ENCODE measurements at places on chromosomes 11 and 22. TPM values are rescaled to one million over a fixed set of nuclear protein-coding genes. Genes with fewer than 3 reads are reported as not detected.

DNA sequence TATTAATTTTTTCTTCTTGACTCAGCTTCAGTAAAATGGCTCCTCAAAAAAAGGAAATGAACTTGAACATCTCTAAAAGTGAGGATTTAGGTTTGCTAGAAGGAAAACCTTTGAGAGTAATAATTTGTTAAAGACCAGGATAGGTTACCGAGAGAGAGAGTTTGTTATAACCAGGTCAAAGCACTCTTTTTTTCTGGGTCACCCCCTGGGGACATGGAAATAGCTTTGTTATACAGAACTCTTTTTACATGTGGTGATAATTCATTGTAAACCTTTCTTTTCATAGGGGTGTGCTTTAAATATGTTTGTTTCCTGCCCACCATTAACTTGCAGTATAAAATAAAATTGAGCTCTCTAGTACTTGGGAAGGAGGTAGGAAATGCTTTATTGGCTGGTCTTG, 47.7 kb downstream of the DNAJC24 start:
- no peak for ATAC-seq

UPB1 gene
- 0.14 TPM for total RNA-seq

DNA sequence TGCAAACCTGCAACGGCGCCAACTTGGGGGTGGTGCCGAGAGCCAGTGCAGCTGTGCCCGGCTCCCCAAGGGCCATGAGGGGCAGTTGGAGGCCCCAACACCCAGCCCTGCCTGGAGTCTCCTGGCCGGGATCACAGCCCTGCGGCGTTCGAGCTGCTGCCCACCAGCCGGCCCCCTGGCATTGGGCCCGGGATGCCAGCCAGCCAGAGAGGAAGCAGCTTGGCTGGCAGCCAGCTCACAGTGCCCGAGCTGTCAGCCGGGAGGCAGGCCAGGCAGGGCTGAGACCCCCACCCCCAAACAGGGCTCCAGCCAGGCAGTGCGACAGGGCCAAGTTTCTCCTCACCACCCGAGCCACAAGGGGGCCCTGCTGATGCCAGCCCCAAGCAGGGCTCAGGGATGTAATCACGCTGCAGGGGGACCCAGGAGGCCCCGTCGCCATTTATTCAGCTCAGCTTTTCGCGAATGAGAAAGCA, 26.0 kb upstream of the TCF20 start:
- no peak for ATAC-seq

DNA sequence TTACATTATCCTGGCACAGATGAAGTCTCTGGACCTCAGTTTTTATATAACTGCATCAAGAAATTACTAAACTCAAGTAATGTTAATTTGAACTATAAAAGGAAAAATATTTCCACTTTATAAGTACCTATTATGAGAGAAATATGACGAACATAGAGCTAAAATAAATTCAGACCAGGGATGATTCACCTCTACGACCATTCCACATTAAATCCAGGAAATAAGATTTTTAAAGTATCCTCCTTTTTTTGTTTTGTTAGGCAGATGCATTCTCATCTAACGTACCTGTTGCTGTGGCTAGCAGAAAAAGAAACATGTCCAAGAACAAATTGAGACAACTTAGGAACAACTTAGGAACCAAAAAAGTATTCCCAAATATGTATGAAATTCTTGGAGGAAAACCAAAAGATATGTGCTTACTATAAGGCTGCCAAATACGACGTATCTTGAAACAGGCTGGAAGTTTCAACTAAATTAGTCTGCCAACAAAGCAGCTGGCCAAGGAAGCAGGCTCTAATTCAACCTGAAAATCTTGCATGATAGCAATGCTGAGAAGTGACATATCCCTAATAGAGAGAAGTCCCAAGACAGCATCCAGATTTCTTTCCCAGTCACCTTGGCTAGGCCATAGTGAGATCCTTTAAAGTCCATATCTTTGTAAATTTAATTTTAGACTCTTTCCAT, 15.7 kb downstream of the SPTY2D1 start:
- ATAC-seq, result no peak

DNA sequence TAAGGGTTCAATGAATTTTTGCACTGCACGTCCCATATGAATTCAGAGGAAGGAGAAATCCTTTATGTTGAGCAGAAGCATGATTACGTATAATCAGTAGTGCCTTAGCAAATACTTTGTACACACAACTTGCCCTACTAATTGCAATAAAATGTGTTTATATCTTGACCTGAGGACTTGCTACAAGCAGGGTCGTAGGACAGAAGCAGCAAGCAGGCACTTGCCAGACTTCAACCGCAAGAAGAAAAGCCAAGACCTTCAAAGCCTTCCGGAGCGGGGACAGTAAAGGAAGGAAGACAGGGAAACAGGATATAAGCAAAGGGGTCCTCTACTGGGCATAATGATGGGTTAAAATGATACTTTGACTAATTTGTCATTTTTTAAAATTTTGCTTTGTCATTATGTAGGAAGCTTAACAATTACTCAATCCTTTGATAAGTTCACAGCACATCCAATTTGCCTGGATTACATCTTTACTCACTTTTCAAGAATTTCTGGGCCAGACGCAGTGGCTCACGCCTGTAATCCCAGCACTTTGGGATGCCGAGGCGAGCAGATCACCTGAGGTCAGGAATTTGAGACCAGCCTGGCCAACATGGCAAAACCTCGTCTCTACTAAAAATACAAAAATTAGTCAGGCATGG, 23.2 kb upstream of the UBASH3B start:
- no peak for ATAC-seq

GRCh38 chr11:15142838-15143237, 28.1 kb downstream of the INSC start:
- no peak for ATAC-seq

DNA sequence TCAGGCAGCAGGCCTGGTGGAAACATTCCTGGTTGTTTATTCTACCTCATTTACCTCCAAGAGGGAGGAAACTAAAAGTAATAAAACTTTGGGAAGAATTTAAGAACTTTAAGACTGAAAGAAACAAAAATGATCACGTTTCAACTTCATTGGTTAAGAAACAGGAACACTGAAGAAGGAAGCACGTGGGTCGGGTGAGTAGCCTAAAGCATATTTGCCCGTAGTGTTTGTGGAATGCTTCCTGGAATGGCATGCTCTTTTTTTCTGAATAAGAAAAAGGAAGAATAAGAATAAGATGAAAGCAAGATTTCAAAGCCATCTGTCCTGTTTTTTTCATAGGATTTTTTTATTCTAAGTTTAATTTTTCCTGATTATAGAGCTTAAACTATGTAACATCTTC, 83.1 kb downstream of the WNT11 start:
- ATAC-seq, result no peak

GRCh38 chr11:68312780-68313573, 586 bp downstream of the LRP5 start:
- ATAC-seq, result peak; percentile 11

- no peak for ATAC-seq
Observed at GRCh38 chr11:104704146-104704830, 194.0 kb downstream of the CASP12 start.

BIK gene
- 1.1 TPM for total RNA-seq

GRCh38 chr11:36635066-36635862, 37.2 kb upstream of the RAG2 start:
- ATAC-seq, result peak; percentile 93

DNA sequence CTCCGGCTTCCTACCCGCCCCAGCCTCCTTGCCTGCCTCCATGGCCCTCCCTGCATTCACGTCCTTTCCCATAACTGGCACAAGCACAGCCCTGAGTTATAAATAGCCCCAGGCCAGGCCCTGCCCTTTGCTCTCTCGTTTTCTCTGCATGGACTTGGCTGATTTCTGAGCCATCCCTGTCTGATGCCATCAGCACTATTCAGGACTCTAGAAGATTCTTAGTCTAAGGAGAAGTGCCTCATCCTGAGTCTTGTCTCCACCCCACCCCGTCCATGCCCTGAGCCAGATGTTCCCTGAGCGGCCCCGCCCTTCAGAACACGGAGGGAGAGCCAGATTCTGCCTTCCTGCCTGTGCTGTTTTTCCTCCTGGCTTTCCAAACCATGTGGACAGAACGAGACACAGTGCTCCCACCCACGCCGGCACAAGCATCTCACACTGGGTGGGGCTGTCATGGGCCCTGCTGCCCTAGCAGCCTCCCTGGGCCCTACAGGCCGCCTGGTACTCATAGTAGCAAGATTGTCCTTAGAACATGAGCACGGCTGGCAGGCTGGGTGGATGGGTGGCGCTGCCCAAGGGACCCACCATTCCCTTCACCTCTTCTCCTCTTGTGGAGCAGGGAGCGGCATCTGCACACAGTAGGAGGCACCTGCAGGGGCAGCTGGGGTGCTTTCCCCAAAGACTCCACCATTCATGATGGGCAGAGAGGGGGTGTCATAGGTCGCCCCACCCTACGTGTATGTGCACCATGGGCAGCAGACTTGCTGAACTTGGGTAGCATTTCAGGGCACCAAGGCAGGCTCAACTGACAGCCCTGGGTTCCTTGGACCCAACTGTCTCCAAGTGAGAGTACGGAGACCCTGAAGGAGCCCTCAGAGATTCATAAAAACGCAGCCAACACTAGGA, 76.9 kb downstream of the BCR start:
- ATAC-seq, result peak; percentile 97

- no peak for ATAC-seq
Observed at GRCh38 chr11:31824332-31824878, 13.3 kb upstream of the PAX6 start.

- no peak for ATAC-seq
Observed at GRCh38 chr11:77069336-77069968, 2.7 kb downstream of the CAPN5 start.

DNA sequence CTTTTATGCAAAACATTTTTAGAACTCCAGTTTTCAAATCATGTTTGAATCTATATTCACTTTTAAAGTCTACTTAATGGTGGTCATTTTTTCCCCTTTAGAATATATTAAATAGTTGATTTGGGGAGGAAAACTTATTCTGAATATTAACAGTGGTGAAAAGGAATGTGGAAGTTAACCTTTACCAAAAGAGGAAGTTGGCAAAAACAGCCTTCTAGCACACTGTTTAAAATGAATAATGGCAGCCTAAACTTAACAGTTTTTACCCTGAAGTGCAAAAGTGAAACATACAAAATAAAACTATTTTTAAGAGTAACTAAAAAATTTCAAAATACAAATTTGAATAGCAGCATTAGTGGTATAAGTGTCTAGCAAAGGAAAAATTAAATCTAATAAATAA, 86.4 kb downstream of the GRK3 start:
- no peak for ATAC-seq

- no peak for ATAC-seq
Observed at GRCh38 chr11:704228-704674, 1.8 kb upstream of the EPS8L2 start.

DNA sequence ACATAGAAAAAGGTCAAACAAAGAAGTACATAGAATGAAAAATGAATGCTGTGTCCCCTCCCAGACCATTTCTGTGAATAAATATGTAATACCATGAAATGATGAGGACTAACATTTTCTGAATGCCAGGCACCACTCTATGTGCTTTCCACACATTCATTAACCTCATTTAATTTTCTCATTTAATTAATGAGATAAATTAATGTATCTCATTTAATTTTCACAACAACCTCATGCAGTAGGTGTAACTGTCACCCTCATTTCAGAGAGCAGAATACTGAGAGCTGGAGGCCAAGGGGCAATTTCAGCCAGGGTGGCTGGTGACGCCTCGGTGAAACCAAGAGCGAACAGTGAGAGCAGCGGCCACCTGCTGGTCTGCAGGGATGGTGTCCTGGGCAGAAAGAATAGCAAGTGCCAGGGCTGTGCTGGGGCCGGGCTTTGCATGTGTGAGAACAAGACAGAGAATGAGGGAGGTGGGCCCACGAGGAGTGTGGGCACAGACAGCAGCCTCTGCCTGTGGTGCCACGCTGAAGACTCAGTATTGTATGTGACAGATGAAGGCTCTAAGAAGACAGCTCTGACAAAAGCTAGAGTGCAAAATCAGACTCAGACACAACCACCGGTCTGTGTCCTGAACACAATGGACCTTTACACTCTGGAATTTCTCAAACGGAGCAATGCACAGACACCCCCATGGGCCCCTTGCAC, 1.8 kb upstream of the SERPIND1 start:
- ATAC-seq, result no peak

ISX gene
- 0.39 TPM for total RNA-seq

ZC3H7B gene
- total RNA-seq, result 46.9 TPM

ANKK1 gene
- total RNA-seq, result 0.29 TPM

NLRP6 gene
- not detected for total RNA-seq

- ATAC-seq, result no peak
Observed at GRCh38 chr11:17933708-17934107, 79.1 kb downstream of the SERGEF start.

- ATAC-seq, result no peak
Observed at GRCh38 chr22:20852076-20852475, 6.5 kb downstream of the PI4KA start.

OR51I2 gene
- total RNA-seq, result 0.36 TPM

DNA sequence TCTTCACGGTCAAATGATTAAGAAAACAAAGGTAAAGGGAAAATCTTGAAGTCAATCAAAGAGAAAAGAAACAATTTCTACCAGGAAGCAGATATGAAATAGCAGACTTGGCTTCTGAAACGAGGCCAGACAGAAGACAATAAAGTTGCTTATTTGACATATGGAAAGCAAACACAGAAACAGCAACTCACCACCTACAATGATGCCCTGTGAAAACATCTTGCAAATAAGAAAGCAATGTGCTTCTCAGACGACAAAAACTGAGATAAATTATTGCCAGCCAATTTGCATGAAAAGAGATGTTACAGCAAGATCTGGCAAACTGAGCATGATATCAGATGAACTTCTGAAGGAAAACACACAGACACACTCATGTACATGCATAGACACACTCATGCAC, 45.9 kb upstream of the CTSC start:
- ATAC-seq, result no peak

- ATAC-seq, result no peak
Observed at GRCh38 chr11:64874308-64875240, 3.8 kb downstream of the EHD1 start.

GRCh38 chr11:111531687-111532364, 8.7 kb upstream of the LAYN start:
- peak; percentile 88 for ATAC-seq

DNA sequence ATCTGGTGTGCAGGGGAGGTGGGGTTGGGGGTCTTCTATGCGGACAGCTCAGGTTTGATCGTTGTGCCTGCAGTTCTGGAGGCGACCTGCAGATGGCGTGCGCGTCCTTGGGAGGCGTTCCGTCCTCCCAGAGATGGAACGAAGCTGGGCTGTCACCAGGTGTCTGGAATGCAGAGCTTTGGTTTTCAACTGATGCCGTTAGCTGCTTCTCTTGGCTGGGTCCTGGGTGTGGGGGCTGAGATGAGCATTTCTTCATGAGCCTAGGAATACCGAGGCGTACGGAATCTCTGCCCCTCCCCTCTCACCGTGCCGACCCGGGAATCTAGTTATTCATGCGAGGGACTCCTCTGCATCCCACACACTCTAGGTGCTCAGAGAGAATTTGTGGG, 98.6 kb downstream of the CEP164 start:
- peak; percentile 63 for ATAC-seq

BRSK2 gene
- 18.2 TPM for total RNA-seq

PANX2 gene
- total RNA-seq, result 2.0 TPM
